Muscle of leg (tissue), 16 donors: ENCODE measurements at places on chromosomes 5 and 9. TPM values are rescaled to one million over a fixed set of nuclear protein-coding genes. Genes with fewer than 3 reads are reported as not detected.

- DNase-seq: no peak
Observed at GRCh38 chr9:37432020-37432419, 9.5 kb downstream of the GRHPR start.

CMYA5 gene
- 213 TPM for total RNA-seq

DNA sequence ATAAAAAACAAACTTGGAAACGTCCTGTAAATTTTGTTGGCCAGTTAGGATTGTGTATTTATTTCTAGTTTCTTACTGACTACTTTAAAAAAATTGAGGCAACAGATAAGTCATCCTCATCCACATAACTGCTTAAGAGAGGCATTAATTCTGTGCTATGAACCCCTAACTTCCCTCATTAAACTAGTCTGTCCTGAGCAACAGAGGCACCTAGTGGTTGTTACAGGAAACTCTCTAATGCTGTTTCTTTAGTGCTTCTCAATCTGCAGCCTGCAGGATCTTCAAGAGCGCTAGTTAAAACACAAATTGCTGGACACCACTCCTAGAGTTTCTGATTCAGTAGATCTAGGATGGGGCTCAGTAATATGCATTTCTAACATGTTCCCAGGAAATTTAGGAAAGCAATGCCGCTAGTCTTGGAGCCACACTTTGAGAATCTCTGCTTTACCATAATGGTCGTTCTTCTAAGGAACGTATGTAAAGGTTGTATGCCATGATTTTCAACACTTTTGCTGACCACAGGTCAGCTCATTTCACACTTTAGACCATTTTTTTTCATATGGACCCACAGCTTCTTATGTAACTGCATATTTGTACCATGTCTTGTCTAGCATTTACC lies 410.1 kb upstream of the SMARCA2 start:
- DNase-seq: peak; percentile 76

- DNase-seq: no peak
Observed at GRCh38 chr5:20050262-20050661, 62.3 kb upstream of the CDH18 start.

GRCh38 chr5:138661991-138662434 lies 86.8 kb upstream of the HSPA9 start:
- no peak for DNase-seq

GRCh38 chr5:139012176-139012575 lies 137.0 kb upstream of the LRRTM2 start:
- no peak for DNase-seq

DNA sequence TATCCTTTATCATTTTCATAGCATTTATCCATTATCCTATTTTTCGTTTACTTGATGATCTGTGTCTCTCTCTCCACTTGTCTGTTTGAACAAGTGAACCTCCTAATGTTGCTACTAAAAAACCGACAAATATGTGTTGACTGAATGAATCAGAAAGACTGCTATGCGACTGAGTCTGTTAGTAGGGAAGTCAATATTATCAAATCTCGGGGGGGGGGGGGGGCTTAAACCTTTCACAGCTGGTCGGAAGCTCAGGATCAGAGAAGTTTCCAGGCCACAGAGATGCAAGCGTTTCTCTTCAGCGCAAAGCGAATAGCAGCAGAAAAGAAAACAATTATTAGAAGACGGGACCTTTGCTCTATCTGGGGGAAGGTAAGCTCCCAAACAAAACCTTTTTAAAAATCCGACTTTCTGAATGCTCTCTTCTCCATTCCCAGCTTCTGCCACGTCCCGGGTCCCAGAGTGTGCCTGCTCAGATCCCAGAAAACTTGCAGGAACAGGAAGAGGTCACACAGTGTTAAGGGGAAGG lies 412 bp downstream of the RIOK2 start:
- DNase-seq: no peak

DNA sequence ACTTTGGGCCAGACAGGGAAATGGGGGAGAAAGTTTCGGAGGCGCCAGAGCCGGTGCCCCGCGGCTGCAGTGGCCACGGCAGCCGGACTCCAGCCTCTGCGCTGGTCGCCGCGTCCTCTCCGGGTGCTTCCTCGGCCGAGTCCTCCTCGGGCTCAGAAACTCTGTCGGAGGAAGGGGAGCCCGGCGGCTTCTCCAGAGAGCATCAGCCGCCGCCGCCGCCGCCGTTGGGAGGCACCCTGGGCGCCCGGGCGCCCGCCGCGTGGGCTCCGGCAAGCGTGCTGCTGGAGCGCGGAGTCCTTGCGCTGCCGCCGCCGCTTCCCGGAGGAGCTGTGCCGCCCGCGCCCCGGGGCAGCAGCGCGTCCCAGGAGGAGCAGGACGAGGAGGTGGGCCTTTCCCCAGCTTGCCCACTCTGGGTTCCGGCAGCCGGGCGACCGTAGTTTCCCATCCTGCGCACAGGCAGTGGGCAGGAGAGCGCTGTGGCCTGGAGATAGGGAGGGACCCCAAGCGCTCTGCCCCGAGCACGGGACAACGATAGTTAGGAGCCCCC lies 516 bp downstream of the MAST4 start:
- DNase-seq: peak; percentile 13

GRCh38 chr5:17069995-17070511 lies 134.0 kb upstream of the MYO10 start:
- DNase-seq: peak; percentile 44

DNA sequence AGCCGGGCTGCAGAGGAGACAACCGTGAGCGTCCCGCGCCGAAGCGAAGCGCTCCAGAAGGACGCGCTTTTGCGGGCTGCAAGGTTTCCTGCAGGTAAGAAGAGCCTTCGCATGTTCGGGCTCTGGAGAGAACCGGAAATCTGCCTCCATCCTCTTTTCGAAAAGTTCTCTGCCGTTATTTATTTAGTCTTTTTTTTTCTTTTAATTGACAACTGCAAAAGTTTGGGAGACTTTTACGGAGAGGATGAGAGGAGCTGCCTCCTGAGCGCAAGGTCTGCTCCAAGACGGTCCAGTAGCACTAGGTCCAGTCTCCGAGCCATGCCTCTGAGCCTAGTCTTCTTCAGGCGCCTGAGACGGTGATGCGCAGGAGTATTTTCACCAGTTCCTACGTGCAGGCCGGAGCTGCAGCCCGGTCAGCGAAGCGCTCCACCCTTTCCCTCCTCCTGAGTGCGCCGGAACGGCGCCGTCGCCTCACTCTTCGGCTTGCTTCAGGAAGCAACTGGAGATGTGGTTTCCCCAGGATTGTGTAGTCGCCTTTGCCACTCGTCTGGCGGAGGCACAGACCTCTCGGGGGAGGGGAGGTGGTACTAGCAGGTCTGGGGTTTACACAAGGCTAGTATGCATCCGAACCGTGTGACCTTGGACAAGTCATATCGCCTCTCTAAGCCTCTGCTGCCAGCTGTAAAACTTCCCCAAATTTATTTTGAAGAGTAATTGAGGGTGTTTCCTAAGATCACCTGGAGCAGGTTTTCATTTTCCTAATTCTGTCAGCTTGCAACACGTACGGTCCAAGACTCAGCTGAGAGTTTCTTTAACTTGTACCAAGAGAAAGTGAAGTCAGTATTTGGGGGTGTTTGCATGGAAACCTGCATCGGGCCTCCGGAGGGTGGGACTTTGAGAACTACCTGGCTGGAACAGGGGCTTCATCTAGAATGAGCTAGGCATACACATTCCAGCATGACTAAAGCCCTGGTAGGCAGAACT lies 4.5 kb downstream of the POU4F3 start:
- no peak for DNase-seq

DNA sequence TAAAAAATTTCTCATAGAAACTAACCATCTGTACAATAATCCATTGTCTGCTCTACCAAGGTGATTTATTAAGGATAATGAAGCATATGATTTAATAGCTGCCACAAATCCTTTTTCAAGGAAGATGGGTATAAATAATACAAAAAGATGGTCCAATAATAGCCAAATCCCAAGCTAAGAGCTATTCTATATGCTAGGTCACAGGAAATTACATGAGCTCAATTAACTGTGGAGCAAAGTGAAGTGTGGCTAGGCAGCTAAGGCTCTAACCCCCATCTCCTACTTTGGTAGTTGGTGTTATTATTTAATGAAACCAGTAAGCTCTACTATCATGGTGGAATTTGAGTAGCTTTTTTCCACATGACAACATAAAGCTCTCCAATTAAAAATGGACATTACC lies 1045.0 kb upstream of the DMAC1 start:
- DNase-seq: no peak

GAPT gene
- 0.44 TPM for total RNA-seq

DNA sequence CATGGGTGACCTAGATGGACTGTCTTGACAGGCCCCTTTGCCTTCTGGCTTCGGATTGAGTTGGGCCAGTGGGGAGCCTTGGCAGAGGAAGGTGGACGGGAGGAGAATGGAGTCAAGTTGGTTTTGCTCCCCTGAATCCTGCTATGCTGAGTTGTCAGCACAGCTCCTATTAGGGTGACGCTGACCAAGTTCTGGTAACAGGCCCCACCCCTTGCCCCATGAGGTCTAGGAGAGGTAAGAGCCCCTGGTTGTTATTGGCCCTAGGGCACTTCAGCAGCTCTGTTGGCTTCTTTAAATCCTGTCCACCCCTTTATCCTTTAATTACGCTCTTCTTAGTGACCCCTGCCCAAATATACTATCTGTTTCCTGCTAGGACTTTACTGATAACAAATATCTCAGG lies 39.4 kb upstream of the KIF2A start:
- no peak for DNase-seq

- DNase-seq: no peak
Observed at GRCh38 chr9:28915202-28915930, 1342.1 kb upstream of the C9orf72 start.

DNA sequence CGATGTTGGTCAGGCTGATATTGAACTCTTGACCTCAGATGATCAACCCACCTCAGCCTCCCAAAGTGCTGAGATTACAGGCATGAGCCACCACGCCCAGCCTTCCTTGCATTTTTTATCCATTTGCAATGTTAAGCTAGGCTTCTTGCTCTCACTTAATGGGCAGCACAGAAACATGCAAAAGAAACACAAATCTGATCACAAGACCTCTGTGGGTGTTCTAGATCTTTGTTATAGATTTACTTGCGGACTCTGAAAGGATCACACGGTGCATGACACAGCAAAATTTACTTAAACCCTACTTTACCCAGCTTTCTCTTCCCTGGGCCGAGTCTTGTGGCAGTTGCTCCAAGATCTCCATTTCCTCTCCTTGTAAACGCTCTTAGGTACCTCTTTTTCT lies 71.3 kb downstream of the PSAT1 start:
- DNase-seq: no peak

DNA sequence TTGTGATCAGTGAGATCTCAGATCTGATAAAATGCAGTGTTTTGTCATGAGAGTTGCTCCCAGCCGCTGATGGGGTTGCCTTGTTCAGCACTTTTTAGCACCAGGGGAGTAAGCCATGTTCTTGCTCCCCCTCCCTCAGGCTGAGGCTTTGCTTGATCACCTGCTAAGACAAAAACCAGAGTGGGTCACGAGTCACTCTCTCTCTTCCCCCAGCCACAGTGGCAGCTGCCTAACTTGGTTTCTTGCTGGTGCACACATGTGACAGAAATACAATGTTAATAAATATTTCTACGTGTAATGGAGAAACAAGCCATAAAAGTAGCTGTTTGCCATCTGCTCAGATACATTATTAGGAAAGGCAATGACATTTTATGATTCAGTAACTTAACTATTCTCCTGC lies 212.4 kb upstream of the DMRT1 start:
- DNase-seq: no peak

DNA sequence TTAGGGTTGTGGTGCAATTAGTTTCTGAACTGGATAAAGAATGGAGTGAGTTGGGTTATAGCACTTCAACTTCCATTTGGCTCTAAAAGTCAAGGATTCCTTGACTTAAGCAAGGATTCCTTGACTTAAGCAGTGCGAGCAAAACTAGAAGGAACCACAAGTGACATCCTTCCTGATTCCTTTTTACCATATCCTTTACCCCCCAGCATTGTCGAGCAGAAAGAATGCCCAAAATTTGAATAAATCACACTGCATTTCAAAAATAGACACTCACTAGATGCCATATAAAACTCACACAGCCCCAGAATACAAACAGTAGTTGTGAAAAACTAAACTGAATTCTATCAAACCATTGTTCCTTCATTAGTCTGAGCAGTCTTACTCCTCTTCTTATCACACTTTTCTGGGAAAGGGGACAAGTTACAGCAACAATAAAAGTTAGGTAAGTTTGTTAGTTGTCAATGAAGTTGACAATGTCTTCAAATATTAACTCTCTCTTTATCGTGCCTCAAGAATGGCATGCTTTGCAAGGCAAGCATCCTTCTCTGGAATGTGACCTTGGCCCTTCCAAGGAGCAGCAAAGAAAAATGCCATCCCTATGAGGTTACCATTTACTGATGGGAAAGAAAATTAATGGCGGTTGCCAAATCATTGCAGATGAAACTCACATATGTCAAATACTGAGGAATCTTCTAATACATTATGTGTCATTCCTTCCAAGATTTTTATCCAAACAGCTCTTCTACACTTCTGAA lies 273.3 kb upstream of the ANKRD55 start:
- no peak for DNase-seq
